MM.1S (cell line): ENCODE measurements at places on chromosomes 2 and 18.

- no peak for DNase-seq
These were observed 102.7 kb downstream of the OSBPL6 start for GRCh38 chr2:178297091-178297411.

DNA sequence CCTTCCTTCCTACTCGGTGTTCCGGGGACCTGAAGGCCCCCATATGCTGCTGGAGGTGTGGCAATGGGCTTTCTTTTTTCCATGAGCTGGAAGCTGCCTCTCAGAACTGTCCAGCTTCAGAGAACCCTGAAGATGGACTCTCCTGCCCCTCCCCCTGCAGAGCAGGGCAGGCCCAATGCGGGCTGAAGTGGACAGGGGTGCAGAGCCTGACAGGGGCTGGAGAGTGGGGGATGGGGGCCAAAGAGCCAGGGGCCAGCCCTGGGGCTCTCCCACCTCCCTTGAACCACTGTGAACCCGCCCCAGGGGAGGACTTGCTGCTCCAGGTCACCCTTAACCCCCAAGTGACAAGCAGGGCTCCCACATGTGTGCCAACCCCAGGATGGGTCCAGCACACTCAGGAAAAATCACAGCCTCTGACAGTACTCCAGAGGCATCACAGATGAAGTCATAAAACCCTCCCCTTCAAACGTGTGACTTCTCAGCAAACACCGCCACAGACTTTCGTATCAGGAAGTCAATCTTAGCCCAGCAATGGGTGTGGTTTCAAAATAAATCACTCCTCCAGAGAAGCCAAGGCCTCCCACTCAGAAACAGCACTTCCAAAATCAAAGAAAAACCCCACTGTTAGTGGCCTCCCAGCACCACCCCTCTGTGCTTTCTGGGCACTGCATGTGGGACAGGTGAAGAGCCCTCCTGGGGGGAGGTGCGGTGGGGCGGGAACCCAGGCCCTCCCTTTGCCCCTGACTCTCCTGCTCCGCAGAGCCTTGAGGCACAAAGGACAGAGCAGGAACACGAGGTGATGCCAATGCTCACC lies 135.8 kb downstream of the HDAC4 start:
- DNase-seq = no peak

DNA sequence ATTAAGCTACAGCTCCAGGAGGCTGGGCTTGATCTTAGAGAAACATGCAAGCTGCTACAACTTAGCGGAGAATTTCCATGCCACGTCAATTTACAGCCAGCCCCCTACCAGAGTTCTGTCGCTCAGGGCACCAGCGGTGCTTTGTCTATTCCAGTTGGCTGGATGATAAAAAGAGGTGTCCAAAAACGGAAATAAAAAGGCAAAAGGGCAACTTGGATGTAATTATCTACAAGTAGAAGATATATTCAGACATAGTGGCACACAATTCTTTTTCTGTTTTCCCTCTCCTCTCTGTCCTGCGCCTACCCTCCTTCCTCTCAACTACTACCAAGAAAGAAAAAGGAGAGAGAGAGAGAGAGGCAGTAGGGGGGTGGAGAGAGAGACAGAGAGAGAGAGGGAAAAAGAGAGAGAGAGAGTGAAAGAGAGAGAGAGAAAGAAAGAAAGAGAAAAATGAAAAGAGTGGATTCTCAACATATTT lies 363 bp upstream of the RFTN2 start:
- DNase-seq = no peak

DNA sequence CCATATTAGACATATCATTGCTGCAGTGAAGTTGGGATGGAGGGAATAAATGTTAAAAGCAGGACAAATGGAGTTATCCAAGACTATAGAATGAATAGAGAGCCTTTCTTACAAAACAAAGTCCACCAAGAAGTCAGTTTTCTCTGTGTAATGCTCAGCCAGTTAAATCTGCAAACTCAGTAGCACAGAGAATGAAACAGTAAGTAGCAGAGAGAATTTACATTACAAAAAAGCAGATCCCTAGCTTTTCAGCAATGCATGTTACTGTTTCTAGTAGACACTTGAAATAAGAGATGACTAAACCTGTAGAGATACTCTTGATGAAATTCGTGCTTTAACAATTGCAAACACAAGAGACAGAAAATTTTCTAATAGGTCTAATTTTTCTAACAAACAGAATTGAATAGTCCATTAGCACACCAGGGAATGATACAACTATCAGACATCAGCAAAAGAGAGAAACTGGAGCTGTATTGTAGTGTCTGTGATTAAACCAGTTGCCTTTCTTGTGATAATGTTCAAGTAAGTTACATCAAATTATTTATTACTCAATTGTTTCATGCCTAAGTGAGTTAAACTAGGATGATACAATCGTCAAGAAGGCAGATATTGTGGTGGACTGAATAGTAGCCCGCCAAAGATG lies 322.2 kb upstream of the DDX18 start:
- DNase-seq = no peak

DNA sequence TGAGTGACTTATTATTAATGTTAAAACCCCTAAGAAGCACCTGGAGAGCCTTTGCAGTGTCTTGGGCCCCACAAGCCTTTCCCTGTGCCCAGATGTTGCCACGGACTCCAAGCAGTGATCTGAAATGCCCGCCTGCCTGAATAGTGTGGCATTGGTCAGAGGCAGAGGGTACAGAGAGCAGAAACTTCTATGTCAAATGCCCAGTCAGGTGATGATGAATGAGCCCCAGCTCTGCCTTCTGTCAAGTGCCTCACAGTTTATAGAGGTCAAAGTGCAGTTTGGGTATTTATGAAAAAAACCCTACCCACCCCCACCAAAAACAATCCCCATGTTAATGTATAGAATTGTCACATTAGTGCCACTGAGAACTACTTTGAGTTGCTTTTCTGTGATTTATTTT lies 170.0 kb upstream of the SIX3 start:
- DNase-seq = no peak

DNA sequence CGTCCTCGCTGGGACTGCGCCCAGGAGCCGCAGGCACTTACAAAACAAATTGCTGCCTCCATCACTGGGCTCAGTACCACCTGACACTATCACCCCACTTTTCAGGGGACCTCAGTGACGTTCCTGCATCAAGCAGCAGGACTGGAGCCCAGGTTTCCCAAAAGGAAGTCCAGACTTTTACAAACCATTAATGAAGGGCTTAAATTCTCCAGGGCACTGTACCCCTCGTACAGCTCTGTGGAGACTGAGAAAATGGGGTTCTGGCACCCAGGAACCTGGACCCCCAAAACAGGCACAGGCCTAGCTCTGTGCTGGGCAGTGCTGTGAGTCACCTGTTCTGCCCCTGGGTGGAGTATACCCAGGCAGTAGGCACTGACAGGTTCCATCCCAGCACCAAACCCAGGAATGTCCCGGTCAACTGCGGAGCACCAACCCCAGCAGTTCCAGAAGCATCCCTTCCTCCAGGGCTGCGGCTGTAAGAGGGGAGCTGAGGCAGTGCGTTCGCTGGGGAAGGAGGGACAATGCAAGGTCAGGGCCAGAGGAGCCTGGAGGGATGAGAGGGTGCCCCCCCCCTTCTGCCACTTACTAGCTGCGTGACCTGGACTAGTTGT lies 24.6 kb upstream of the NOTO start:
- DNase-seq = no peak

DNA sequence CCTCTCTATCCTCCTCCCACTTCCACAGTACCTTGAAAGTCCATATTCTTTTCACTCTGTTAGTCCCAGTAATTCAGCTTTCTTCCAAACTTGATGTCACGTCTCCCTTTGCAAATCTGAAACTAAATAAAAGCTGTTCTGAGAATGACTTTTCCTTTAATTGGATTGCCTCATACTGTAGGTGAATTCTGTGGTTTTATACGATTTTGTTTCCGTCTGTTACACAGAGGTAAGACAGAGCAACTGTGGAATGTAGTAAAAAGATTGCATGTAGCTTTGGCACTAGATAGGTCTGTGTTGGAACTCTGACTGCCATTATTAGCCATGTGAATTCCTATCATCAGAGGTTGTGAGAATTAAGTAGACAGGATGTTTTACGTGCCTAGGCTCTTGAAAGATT lies 25.9 kb downstream of the MALT1 start:
- no peak for DNase-seq

GRCh38 chr18:4084382-4084900 lies 370.7 kb downstream of the DLGAP1 start:
- DNase-seq = no peak

GRCh38 chr18:73932976-73933375 lies 214.7 kb downstream of the FBXO15 start:
- DNase-seq = no peak

GRCh38 chr2:36526226-36526625 lies 71.7 kb downstream of the FEZ2 start:
- DNase-seq = no peak

GRCh38 chr2:109407276-109408042 lies 206.3 kb downstream of the SEPTIN10 start:
- DNase-seq = no peak

DNA sequence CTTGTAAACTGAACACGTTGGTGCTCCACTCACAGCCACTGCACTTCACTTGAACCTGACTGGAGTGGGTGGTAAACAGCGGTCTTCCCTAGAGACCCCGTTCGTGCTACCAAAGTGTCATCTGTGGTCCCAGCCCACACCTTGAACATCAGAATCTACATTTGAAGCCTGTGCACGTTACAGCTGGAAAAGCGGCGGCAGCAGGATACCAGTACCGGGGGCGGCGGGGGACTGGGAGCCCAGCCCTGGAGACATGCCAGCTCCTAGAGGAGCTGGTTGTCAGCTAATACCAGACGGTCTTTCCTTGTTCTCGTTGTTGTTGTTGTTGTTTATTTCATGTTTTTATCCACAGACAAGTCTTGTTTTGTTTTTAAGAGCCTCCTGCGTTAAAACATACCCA lies 156.7 kb downstream of the WDSUB1 start:
- no peak for DNase-seq

DNA sequence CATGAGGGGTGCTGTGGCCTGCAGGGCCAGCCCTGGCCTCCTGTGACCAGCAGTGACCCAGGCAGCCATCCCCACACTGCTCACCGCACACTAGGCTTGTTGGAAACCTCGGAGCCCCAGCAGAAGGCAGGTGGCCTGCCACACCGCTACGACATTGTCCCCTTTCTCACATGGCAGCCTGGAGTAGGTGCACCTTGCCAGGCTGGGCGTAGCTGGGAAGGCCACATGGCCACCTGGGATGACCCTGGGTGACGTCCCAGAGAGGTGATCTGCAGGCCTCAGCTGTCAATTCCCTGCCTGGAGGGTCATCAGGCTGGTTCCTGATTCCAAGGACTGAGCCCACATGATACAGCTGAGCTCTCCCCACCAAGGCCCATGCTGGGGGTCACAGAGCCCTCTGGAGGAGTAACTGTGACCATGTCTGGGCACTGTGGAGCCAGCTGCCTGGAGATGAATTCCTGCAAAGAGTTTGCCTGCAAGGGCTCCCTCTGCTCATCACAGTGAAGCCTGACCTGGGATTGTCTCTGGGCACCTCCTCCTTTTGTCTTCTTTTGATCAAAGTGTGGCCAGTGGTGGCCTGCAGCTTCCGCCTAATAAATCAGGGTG lies 119.6 kb upstream of the OTOS start:
- no peak for DNase-seq

DNA sequence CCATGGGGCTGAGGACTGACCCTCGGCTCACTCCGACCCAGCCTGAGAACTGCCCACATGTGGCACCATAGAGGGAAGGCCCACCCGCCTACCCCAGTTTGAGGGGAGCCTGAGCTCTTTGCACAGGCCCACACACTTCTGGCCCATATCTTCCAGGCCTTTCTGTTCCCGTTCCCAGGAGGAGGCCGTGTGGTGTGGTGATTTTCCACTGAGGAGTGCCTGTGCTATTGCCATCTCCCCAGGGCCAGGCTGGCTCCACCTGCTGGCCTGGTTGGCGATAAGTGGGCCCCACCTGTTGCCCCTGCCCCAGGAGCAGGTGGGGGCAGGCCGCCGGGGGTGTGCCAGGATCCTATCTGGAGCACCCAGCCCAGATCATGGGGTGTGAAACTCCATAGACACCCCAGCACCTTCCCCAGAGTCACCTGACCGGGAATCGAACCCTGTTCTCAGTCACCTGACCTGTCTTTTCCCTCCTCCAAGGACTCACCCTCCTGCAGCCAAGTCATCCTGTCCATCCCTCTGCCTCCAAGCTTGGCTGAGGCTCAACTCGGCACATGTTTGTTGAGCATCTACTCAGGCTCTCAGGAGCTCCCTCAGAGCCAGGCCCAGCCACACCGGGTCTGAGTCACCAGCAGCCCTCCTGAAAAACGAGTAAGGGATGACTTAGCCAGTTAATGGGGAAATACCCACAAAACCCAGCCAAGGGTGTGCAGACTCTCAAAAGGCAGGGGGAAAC lies 120.1 kb downstream of the CYP26B1 start:
- DNase-seq = no peak

GRCh38 chr2:18611184-18611583 lies 21.8 kb upstream of the NT5C1B start:
- DNase-seq = no peak

- DNase-seq = no peak
These were observed 6.1 kb upstream of the SLC35F5 start for GRCh38 chr2:113762377-113763118.

DNA sequence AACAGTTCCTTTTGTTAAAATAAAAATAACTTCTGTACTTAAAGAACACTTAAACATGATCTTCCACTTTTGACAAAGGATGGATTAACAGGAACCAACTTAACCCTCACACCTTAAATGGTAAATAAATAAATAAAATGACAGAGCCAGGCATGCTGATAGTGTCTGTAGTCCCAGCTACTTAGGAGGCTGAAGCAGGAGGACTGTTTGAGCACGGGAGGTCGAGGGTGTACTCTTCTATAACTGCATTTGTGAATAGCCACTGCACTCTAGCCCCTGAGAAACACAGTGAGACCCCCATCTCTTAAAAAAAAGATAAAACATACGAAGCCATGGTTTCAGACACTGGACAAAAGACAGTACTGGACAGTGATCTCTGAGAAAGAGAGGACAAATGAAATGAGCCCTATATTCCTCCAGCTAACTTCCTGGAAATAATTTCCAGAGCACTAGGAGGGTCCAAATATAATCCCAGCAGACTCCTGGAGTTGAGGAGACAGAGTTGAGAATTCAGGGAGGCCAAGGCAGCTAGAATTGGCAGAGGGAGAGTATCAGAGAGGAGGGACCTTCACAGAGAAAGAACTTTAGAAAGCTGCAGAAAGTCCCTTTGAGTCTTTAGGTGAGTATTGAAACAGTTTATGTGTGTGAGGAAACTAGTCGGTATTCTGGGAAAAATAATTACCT lies 17.4 kb downstream of the PPP4R1 start:
- DNase-seq = no peak

GRCh38 chr2:46144133-46144800 lies 152.9 kb upstream of the EPAS1 start:
- no peak for DNase-seq

DNA sequence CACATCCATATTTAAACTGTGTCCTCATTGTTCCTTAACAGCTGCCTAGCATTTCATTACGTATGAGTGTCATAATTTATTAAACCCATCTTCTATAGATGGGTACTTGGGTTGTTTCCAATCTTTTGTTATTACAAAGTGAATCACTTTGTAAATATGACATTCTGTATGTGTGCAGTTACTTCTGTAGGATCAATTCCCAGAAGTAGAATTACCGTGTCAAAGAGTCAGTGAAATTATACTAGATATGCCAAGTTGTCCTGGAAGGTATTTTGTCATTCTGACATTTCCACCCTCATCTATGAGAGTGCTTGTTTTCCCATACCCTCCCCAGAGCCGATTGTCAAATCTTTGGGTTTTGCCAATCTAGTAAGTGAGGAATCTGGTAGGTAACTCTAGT lies 194.5 kb upstream of the APCDD1 start:
- DNase-seq = no peak
